ENCODE measurements at places on chromosomes 4 and X.
A peak's percentile ranks its signal among the peaks of the same experiment; 100 is the strongest.

DNA sequence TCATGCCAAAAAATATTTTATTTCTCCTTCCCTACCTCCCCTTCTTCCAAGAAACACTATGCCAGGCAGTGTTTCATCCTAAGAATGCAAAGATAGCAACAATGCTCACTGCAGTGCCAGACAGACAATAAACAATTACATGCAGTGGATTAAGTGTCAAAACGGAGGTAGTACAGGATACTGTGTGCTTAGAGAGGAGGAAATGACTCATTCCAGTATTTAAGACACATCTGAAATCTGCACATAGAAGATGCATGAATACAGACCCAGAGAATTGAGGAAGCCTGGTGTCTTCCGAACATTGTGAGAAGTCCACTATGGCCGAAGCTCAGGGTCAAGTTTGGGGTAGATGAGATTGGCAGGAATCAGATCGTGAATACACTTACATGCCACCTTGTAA lies 326.4 kb downstream of the PPP3CA start:
- DNase-seq: peak; percentile 76

GRCh38 chr4:144967161-144967560 lies 130.8 kb downstream of the ANAPC10 start:
- no peak for DNase-seq

GRCh38 chr4:3434881-3435685 lies 6.7 kb upstream of the HGFAC start:
- no peak for DNase-seq

GRCh38 chrX:139506333-139506732 lies 24.2 kb upstream of the F9 start:
- peak; percentile 17 for DNase-seq

- DNase-seq: no peak
These were observed 741 bp downstream of the HGFAC start for GRCh38 chr4:3442460-3442958.

- no peak for DNase-seq
These were observed 18.3 kb upstream of the H2AZ1 start for GRCh38 chr4:99968330-99968729.

DNA sequence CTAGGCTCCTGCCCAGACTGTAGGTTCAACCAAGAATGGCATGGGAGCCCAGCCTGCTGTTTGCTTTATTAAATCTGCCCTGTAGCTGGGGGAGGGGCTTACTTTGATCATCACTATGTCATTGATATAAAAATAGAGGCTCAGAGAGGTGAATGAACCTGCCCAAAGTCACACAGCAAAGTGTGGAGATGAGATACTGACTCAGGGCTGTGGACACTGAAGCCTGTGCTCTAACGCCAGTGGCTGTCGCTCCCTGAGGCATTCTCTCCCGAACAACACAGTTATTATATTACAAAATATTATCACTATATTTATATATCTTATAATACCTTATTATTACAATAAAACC lies 3.5 kb downstream of the MSANTD1 start:
- no peak for DNase-seq

- DNase-seq: no peak
These were observed 144.0 kb upstream of the JADE1 start for GRCh38 chr4:128665514-128665913.

GRCh38 chrX:43870758-43871419 lies 11.4 kb downstream of the MAOB start:
- no peak for DNase-seq

DNA sequence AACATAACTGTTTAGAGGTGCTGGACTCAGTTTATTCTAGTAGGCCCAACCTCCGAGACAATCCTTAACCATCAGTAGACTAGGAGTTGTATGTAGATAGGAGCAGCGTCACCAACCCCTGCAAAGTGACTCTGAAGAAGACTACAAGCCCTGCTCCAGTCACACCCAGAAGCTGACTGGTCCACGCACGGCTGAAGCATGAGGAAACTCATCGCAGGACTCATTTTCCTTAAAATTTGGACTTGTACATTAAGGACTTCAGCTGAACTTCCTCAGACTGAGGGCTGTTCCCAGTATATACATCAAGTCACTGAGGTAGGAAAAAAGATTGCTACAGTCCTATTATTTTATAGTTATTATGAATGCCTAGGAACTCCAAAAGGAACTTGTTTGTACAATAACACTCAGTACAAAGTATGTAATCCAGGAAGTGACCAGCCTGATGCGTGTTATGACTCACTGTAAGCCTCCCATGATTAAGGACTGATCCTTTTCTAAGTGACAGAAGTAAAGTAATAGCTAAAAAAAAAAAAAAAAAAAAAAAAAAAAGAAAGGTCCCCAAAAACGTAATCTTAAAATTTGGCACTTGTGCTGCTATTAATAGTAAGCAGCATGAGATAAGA lies 41.6 kb upstream of the UGT2B7 start:
- DNase-seq: peak; percentile 44

- no peak for DNase-seq
These were observed 346.3 kb upstream of the FSTL5 start for GRCh38 chr4:162510115-162510514.

DNA sequence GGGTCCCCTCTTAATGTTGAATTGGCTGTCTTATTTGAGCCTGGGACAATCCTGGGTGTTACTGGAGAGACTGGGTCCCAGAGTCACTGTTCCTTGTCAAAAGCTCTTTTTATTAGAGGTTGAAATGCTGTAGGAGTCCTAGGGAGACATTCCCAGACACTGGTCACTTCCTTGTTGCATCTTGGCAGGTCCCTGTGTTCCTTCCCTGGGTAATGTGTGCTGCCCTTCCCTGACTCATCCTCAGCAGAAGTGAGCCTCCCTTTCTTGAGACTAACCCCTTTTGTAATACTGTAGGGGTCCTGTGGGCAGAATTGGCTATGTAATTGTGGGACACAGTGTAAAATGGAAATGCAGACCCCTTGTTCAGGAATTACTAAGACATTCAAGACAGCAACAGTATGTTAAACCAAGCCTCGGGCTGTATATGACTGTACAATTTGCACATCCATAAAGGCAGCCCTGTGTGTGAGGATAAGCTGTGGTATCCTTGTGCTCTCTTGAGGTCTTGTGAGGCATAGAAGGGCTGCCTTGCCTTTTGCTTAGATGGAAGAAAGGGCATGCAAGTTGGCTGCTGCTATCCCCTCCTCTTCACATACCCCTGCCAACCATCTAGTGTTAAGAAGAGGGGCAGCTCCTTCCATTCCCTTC lies 53.5 kb downstream of the DCLK2 start:
- no peak for DNase-seq

DNA sequence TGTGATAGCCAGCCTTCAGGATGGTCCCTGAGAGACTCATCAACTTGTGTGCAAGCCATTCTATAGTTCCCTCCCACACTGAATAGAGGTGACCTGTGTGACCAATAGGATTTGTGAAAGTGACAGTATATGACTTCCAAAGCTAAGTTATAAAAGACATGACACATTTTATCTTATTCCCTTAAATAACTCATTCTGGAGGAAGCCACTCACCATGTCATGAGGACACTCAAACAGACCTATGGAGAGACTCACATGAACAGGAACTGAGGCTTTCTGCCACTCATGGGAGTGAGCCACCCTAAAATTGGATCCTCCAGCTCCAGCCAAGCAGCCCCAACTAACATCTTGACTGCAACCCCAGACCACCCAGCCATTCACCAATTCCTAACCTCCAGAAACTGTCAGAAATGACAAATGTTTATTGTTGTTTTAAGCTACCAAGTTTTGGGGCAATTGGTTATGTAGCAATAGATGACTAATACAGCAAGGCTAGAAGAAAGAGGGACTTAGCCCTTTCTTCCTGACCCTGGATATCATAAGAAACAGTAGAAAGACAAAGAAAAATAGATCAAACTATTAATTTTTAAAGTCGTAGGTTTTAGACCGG lies 9.0 kb upstream of the CHIC2 start:
- peak; percentile 18 for DNase-seq

DNA sequence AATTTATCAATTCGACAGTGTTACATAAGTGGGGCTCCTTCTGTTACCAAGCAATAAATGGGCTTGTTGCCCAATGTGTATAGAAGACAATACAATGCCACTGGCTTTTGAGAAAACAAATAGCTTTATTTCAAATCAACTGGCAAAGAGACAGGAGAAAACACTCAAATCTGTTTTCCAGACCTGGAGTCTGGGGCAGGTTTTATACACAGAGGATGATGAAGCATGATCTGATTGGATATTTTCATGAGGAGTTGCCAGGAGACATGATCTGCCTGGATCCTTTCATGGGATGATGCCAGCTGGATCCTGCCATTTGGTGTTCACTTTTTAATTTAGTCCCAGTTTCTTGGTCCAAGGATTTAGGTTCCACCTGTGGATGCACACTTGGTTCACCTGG lies 287.9 kb downstream of the CXXC4 start:
- DNase-seq: no peak

GRCh38 chr4:102608190-102608589 lies 107.0 kb downstream of the NFKB1 start:
- no peak for DNase-seq

- DNase-seq: peak; percentile 92
These were observed at the start of gene WWC2 for GRCh38 chr4:183098723-183099536. WWC2 (plus strand) TSS chr4:183099257; CDS start chr4:183099492, 235 bp downstream.

GRCh38 chr4:10172278-10172921 lies 55.8 kb upstream of the WDR1 start:
- no peak for DNase-seq

- DNase-seq: no peak
These were observed 8.3 kb upstream of the LNX1 start for GRCh38 chr4:53599632-53600031.

DNA sequence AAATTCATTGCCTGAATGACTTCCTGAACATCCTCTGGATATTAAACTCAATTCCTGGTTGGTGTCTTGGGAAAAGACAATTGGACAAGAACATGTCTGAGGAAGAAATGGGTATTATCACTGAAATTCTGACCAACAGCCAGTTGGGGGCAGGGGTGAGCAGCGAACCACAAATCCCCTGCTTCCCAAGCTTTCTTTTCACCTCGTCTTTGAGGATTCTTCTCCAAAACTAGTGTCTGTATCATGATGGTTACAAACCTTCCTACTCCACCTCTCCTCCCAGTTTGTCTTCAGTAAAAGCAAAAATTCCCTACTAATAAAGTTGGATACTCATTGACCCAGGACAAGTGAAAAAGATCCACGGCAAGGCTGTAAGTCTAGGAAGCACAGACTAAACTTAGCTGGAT lies 48.3 kb upstream of the WDR1 start:
- DNase-seq: peak; percentile 64

DNA sequence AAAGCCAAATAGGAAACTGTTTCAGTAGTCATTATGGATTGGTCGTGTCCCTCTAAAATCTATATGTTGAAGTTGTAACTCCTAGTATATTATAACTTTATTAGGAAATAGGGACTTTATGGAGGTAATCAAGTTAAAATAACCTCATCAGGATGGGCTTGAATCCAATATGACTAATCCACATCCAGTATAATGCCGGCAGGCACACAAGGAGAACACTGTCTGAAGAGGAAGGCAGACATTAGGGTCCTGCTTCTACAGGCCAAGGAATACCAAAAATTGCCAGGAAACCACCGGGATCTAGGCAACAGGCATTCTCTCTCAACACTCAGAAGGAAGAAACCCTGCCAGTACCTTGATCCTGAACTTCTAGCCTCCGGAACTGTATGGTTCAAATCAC lies 130.3 kb downstream of the ATP10D start:
- no peak for DNase-seq

DNA sequence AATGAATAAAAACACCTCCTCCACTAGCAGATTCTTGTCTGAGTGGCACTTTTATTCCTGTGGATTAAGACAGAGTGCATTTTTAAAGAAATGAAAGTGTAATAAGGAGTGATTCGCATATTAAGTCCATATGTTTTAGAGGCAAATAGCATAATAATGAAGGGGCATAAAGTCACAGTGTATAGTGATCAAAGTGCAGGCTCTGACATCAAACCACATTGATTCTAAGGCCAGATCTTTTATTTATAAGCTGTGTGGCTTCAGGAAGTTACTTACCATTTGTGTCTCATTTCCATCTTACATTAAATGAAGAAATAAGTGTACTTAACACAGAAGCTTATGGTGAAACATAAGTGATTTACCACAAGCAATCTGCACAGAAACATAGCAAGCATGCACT lies 332.8 kb downstream of the GASK1B start:
- no peak for DNase-seq

DNA sequence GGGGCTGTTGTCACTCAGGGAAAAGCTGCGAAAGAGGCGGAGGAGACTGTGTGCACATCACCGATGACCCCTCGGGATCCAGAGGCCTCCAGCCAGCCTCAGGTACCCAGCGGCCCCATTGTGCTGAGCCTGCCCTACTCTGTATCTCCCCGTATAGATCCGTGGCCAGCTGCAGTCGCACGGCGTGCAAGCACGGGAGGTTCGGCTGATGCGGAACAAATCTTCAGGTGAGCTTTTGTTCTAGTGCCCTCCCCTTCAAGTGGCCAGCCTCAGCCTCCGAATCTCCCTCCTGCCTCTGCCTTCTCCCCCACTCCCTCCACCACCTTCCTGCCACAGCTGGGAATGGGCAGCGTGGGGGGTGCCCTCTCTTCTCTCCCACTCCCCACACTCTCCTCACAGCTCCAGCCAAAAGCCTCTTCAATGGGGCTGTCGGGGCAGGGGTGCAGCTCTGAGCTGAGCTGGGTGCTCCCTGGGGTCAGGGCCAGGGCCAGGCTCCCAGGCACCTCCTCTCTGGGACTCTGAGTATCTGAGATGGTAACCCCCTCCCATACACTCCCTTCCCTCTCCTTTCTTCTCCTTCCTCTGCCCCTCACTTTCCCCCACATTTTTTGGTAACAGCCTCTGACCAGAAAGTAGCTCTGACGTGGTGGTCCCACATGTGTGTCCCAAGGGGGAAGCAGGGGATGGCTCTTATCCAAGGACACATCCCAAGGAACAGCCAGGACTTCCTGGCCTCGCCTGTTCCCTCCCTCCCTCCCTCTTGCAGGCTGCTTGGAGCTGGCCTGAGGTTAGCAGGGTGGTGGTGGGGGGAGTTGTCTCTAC lies 20.4 kb upstream of the UBA1 start:
- no peak for DNase-seq
